ENCODE measurements at places on chromosomes 4 and X.

DNA sequence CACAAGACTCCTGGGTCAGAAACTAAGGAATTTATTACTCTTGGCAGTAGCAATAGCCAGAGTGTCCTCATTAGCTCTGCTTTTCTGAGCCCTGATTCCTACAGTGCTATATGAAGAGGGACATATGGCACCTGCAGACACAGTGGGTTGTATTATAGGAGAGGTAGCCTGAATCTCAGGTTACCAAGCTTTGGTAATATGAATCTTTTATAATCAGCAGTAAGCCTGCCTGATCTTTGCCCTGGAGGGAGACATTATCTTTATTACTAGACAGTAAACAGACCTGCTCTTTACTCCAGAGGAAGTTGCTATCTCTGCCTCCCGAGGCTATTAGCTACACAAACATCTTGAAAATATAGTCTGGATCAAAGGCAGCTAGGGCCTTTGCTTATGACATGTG is 62.5 kb upstream of the HOPX start:
- peaks cover 4% of the 10 kb centered on the region for H3K36me3 ChIP-seq
- no peak overlapping the region for H3K4me3 ChIP-seq
- no peak overlapping the region for H3K27ac ChIP-seq
- no peaks in the 10 kb centered on the region for H3K27me3 ChIP-seq

- no peaks in the 10 kb centered on the region for H3K27me3 ChIP-seq
- no peak overlapping the region for H3K4me3 ChIP-seq
- no peak for DNase-seq
- no peaks in the 10 kb centered on the region for H3K36me3 ChIP-seq
- H3K27ac ChIP-seq = no peak overlapping the region
Measured at GRCh38 chr4:123093236-123093635, 170.8 kb upstream of the NUDT6 start.

GRCh38 chr4:125433453-125433852 is 118.7 kb downstream of the FAT4 start:
- H3K27ac ChIP-seq = no peak overlapping the region
- no peaks in the 10 kb centered on the region for H3K36me3 ChIP-seq
- H3K27me3 ChIP-seq = no peaks in the 10 kb centered on the region
- H3K4me3 ChIP-seq = no peak overlapping the region

GRCh38 chr4:181618896-181619295 is 624.3 kb upstream of the TENM3 start:
- no peak for DNase-seq
- H3K4me3 ChIP-seq = no peak overlapping the region
- no peak overlapping the region for H3K27ac ChIP-seq

DNA sequence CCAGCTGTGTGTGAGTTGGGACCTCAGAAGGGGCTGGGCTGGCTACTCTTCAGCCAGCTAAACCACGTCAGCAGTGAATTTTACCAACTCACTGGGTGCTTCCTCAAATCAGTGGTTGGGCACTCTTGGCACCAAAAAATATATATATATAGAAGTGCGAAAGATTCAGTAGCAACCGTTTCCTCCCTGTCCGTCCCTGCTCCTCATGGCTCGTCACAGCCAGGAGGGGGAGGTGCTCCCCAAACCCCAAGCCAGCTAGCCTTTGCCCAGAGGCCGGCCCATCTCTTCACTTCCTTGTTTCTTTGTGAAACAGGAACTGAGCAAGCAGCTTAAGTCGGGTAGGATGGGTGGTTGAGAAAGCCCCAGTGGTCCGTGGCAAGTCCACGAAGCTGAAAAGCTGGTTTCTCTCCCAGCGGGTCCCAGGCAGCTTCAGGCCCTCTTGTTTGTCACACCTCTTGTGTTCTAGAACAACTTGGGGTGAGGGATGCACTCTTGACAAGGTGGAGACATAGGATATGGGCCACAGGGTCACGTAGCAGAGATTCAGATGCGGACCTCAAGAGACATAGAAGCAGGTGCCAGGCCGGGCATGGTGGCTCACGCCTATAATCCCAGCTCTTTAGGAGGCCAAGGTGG is 6.8 kb upstream of the SASH3 start:
- H3K4me3 ChIP-seq = peak overlapping the region; percentile 51
- H3K36me3 ChIP-seq = peaks cover 12% of the 10 kb centered on the region
- no peaks in the 10 kb centered on the region for H3K27me3 ChIP-seq
- H3K27ac ChIP-seq = peak overlapping the region; percentile 93

DNA sequence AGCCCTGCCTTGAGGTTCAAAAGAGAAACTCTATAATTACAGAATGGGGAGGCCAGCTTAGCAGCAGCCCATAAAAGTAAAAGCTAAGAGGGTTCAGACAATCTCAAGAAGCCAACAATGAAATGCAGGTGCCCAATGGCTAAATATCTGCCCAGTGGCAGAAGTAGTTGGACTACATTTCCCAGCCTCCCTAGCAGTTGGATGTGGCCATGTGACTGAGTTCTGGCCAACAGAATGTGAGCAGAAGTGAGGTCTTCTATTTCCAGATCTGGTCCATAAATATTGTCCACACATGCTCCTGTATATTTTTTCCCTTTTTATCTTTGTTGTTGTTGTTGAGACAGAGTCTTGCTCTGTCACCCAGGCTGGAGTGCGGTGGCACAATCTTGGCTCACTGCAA is 127.9 kb upstream of the NHS start:
- no peaks in the 10 kb centered on the region for H3K4me1 ChIP-seq
- H3K36me3 ChIP-seq = no peaks in the 10 kb centered on the region
- no peak overlapping the region for H3K27ac ChIP-seq
- H3K27me3 ChIP-seq = no peaks in the 10 kb centered on the region

GRCh38 chrX:78064152-78064551 is 39.9 kb upstream of the PGK1 start:
- H3K36me3 ChIP-seq = no peaks in the 10 kb centered on the region
- H3K27me3 ChIP-seq = no peaks in the 10 kb centered on the region
- H3K4me1 ChIP-seq = no peaks in the 10 kb centered on the region
- H3K4me3 ChIP-seq = no peak overlapping the region
- no peak overlapping the region for H3K27ac ChIP-seq

DNA sequence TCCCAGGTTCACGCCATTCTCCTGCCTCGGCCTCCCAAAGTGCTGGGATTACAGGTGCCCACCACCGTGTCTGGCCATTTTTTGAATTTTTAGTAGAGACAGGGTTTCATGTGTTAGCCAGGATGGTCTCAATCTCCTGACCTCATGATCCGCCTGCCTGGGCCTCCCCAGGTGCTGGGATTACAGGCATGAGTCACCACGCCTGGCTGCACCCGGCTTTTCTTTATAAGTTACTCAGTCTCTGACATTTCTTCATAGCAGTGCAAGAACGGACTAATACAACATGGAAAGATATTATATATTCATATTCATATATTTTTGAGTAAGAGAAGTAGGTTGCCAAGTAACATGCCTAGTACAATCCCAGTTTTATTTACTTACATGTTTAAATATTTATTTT is 22.9 kb downstream of the SHROOM3 start:
- DNase-seq = no peak
- no peak overlapping the region for H3K27ac ChIP-seq
- no peaks in the 10 kb centered on the region for H3K4me1 ChIP-seq
- H3K27me3 ChIP-seq = peaks cover 41% of the 10 kb centered on the region

DNA sequence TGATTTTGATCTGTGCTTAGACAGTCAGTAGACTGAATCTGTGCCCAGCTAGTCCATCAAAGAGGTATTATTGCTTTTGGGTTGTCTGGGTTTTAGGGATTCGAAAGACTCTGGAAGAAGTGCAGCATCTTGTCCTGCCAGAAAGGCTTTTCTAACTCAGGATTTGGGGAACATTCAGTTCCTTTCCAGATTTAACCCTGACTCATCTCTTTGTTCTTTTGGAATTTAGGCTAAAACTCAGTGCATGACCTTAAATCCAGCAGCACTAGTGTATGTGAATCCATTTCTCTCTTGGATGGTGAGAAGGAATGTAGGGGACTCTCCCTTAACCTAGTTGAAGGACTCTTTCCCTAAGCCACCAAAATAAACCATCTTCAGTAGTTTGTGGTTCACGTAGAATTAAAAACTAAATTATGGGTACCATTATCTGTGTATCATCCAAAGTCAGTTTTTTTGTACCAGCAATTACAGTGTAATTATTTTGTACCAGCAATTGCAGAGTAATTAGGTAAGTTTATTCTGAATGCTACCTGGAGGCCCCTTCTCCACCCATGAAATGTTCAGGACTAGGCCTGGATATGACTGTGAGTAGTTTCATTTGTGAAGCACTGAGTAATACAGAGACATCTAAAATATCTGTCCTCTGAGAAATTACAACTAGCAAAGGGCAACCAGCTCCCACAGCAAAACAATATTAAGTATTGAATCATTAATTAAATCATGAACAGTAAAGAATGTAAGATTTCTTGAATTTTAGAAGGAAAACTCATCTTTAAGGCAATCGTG is 384.0 kb downstream of the TMA16 start:
- no peak for DNase-seq
- H3K27ac ChIP-seq = no peak overlapping the region
- no peaks in the 10 kb centered on the region for H3K36me3 ChIP-seq
- H3K27me3 ChIP-seq = no peaks in the 10 kb centered on the region

GRCh38 chrX:23317799-23318724 is 16.6 kb upstream of the PTCHD1 start:
- H3K27ac ChIP-seq = no peak overlapping the region
- H3K4me3 ChIP-seq = no peak overlapping the region
- DNase-seq = no peak
- H3K27me3 ChIP-seq = no peaks in the 10 kb centered on the region

- no peaks in the 10 kb centered on the region for H3K4me1 ChIP-seq
- no peak for DNase-seq
Measured at GRCh38 chrX:134764202-134764785, 106.0 kb upstream of the PLAC1 start.

DNA sequence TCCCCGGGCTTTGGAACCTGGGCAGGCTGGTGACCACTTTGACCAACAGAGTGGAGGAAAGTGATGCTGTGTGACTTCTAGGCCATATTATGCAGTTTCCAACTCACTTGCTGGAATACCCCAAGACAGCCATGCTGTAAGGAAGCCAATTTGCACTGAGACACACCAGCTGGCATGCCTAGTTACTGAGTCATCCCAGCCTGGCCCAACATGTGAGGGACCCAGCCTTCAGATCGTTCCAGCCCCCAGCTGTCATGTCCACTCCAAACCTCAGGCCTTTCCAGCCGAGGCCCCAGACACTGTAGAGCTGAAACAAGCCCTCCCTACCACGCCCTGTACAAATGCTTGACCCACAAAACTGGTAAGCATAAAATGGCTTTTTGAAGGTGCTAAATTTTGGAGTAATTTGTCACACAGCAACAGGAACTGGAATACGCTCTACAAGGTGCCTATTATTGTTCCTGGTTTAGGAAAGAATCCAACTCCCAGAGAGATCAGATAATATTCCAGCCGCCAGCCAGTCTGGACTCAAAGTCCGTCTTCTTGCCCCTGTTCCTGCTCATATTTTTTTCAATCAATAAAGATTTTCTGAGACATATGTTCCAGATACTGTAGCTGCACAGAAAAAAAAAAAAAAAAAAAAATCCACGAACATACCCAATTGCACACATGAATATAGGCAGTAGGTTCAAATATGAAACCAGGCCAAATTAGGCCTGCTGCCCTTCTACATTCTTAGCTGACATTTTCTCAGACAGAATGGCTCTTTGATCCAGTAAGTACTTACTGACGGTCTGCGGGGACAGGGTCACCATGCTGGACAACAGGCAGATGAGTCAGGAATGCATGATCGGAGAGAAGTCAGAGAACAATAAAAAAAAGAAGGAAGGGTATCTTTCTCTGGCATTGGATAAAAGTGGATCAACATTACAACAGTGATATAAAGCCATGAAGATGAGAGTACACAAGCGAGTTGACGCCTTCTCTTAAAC is 35.1 kb downstream of the SH3KBP1 start:
- H3K4me1 ChIP-seq = peaks cover 23% of the 10 kb centered on the region
- DNase-seq = no peak
- H3K27me3 ChIP-seq = no peaks in the 10 kb centered on the region
- H3K4me3 ChIP-seq = no peak overlapping the region
- peaks cover 2% of the 10 kb centered on the region for H3K36me3 ChIP-seq
- H3K27ac ChIP-seq = no peak overlapping the region

DNA sequence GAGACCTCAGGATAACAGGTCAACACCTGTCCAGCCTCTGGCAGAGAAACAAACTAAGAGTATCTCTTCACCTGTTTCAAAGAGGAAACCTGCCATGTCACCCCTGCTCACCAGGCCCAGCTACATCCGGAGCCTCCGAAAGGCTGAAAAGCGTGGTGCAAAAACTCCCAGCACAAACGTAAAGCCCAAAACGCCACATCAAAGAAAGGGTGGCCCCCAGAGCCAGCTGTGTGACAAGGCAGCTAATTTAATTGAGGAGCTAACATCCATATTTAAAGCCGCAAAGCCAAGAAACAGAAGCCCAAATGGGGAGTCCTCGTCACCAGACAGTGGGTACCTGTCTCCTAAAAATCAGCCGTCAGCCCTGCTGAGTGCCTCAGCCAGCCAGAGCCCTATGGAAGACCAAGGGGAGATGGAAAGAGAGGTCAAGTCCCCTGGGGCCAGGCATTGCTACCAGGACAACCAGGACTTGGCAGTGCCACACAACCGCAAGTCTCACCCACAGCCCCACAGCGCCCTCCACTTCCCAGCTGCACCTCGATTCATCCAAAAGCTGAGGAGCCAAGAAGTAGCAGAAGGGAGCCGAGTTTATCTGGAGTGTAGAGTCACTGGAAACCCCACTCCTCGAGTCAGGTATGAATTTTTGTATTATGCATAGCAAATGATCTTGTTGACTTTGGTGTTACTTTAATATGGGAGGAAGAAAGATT is 15.1 kb downstream of the PALLD start:
- peaks cover 3% of the 10 kb centered on the region for H3K36me3 ChIP-seq
- H3K4me1 ChIP-seq = peaks cover 16% of the 10 kb centered on the region
- peak overlapping the region; percentile 65 for H3K4me3 ChIP-seq
- no peaks in the 10 kb centered on the region for H3K27me3 ChIP-seq
- peak overlapping the region; percentile 75 for H3K27ac ChIP-seq

- peaks cover 12% of the 10 kb centered on the region for H3K36me3 ChIP-seq
- H3K4me3 ChIP-seq = no peak overlapping the region
- H3K4me1 ChIP-seq = peaks cover 7% of the 10 kb centered on the region
- H3K27ac ChIP-seq = no peak overlapping the region
- no peaks in the 10 kb centered on the region for H3K27me3 ChIP-seq
- no peak for DNase-seq
Measured at GRCh38 chr4:1209821-1210220, 37.4 kb upstream of the SPON2 start.

DNA sequence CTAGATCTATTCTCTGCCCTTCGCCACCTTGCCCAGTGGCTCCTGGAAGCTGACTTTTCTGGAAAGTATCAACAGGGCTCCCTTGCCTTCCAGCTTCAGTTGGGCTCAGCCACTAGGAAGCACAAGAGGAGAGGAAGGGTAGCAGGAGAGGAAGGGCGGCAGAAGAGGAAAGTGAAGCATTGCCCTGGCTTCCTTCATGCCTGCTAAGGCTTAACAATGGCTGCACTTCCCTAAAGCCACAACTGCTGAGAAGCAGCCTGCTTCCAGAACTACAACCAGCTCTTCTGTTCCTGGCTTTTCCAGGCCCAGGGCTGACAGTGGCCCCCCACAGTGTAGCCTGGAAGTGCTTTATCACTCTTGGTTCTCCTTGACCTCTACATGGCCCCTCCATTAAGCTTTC is 29.1 kb upstream of the PGM2 start:
- no peak overlapping the region for H3K27ac ChIP-seq
- peaks cover 2% of the 10 kb centered on the region for H3K36me3 ChIP-seq
- H3K4me1 ChIP-seq = no peaks in the 10 kb centered on the region
- no peak for DNase-seq
- peaks cover 10% of the 10 kb centered on the region for H3K27me3 ChIP-seq
- H3K4me3 ChIP-seq = no peak overlapping the region

- DNase-seq = no peak
- H3K27ac ChIP-seq = no peak overlapping the region
- peaks cover 14% of the 10 kb centered on the region for H3K4me1 ChIP-seq
- no peak overlapping the region for H3K4me3 ChIP-seq
- H3K27me3 ChIP-seq = no peaks in the 10 kb centered on the region
Measured at GRCh38 chr4:101005659-101006058, 341.7 kb downstream of the PPP3CA start.

- H3K4me3 ChIP-seq = no peak overlapping the region
- DNase-seq = no peak
- H3K4me1 ChIP-seq = no peaks in the 10 kb centered on the region
Measured at GRCh38 chr4:14254252-14254651, 626.7 kb upstream of the BOD1L1 start.
